ENCODE measurements at places on chromosomes 3 and 15.

GRCh38 chr15:83365370-83365938, 81.0 kb upstream of the BNC1 start:
- no peak for DNase-seq

DNA sequence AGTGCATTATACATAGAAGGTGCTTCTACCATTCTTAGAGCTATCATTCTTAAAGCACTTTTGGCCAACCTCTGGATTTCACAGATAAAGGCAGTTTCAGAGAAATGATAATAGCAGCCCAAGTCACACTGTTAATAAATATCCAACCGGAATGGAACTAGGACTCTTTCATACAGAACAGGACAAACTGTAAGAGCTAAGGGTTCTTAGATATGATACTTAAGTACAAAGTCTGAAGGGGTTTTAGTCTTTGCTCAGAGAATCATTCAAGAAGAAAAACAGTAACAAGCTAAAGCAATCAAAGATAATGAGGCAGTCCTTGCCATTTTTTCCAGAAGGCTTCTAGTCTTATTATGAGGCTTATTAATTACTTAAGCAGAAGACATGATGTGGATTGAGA, 239.0 kb downstream of the ERC2 start:
- no peak for DNase-seq

GRCh38 chr3:26932752-26933151, 310.2 kb downstream of the LRRC3B start:
- DNase-seq, result no peak

DNA sequence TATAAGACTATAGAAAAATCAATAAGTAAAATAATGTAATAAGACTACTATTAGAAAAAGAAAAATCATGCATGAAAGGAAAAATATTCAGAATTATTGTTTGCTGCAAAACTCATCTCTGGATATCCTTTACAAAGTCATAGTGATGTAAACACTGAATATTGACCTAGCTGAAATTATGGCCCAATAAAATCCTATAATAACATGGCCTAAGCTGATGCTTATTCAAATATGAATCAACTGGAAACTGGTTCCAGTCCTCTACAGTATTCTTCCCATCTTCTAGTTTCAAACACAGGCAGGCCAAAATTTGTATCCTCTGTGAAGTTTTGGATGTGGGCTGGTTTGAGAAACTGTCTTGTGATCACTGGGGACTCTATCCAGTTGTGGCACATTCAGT, 134.5 kb downstream of the CNTN3 start:
- DNase-seq, result no peak

DNA sequence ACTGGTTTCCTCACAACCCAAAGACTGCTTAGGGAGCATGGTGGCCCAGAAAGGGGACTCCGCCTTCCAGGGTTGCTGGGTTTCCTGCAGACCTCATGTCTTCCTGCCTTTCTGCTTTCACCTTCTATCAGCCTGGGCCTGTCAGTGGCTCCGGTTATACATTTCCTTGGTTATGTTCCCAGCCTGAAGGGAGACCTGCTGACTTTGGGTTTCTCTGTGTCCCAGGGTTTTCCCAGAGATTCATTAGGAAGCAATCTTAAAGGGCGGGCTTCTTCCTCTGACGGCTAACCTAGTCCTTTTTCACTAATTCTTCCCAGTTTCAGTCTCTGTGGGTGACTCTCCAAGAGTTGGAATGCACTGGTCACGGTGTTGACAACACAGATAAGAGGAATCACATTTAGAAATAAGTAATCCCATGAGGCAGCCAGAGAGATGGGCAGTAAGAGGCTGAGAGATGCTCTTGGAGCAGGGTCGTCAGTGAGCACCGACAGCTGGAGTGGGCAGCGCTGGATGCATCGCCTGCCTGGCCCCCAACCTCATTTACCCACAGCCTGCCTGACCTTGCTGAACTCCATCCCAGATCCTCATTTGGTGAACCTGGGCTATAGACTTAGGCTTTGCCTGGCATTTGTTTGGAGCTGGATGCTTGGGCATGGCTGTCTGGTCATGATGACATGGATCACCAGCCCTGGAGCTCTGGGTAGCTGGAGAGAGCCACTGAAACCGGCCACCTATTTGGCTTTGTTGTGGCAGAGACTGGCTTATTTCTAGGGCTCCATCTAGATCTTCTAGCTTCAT, 10.0 kb upstream of the EHD4 start:
- no peak for DNase-seq

GRCh38 chr15:69444686-69445085, 7.9 kb upstream of the RPLP1 start:
- no peak for DNase-seq

GRCh38 chr15:101500865-101501551, 11.5 kb upstream of the PCSK6 start:
- DNase-seq, result no peak

DNA sequence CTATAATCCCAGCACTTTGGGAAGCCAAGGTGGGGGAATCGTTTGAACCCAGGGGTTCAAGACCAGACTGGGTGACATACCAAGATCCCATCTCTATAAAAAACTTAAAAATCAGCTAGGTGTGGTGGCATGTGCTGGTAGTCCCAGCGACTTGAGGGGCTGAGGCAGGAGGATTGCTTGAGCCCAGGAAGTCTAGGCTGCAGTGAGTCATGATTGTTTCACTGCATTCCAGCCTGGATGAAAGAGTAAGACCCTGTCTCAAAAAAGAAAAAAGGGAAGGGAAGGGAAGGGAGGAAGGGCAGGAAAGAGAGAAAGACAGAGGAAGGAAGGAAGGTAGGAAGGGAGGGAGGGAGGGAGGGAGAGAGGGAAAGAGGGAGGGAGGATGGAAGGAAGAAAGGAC, 133.7 kb upstream of the LRRN1 start:
- no peak for DNase-seq

- DNase-seq, result no peak
Measured at GRCh38 chr15:87826119-87826747, 430.3 kb downstream of the NTRK3 start.

DNA sequence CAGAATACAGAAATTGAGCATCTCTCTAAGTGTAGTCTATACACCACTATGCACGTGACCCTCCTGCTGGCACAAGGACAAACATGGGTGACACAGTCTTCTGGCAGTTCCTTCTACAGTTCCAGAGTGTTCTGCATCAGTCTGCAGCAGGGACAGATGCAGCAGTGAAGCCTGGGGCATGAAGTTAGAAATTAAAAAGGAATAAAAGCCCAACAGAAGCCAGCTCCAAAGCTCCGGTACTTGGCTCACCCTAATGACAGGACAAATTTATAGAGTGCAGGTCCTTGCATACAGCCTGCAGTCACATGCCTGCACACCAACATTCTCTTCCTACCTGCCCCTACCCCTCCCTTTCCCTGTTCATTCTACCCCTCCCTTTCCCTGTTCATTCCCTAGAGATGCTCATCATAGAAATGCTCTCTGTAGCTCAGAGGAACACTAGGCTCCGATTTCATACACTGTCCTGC, 15.0 kb downstream of the UACA start:
- DNase-seq, result no peak

- DNase-seq, result no peak
Measured at GRCh38 chr3:138148503-138148902, 16.3 kb upstream of the A4GNT start.

GRCh38 chr15:76968306-76968705, 26.6 kb upstream of the PSTPIP1 start:
- DNase-seq, result no peak

- DNase-seq, result no peak
Measured at GRCh38 chr15:42066764-42067415, 27.5 kb downstream of the PLA2G4D start.

DNA sequence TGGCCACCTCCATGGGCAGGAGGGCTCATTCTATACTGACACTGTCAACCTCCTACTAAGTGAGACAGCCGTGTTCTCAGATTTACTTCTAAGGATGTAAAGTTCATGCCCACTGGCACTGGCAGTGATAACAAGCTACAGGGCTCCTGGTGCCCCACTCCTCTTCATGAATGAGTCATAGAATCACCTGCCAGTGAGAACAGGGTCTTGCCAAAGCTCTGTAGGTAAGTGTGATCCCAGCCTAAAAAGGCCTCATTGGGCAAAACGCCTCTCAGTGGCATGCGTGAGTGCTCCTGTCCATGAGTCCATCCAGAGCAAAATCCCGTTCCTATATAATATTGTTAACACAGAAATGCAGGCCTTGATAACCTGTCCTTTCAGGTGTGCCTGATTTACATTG, 17.4 kb downstream of the PXYLP1 start:
- DNase-seq, result no peak

- DNase-seq, result no peak
Measured at GRCh38 chr3:175391601-175392000, 532.5 kb downstream of the NAALADL2 start.

DNA sequence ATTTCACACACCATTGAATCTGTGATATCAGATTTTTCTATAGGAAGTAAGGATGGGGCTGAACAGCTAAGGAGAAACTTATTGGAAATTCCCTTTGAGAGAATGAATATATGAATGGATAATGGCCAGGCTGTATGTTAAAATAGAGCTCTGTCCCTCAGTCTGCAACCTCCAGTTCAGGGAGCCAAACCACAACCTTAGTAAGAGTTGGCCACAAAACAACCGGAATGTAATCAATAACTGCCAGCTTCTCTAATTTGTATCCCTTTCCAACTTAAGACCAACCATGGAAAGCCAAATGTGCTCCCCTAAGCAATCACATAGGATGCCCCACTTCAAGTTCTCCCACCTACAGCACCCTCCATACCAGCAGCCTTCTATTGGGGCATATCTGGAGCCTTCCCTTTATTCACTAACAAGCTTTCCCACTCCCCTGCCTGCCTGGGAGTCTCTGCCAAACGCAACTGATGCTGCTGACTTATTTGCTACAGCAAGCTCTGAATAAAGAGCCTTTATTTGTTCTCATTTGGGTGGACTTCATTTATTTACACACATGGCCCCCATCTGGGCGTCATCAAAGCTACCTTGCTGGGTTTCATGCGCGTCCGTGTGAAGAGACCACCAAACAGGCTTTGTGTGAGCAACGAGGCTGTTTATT, 75.4 kb upstream of the LARS2 start:
- no peak for DNase-seq

GRCh38 chr15:41039121-41039520, 77.0 kb downstream of the INO80 start:
- no peak for DNase-seq

- DNase-seq, result no peak
Measured at GRCh38 chr3:126127452-126127851, 43.5 kb upstream of the SLC41A3 start.

DNA sequence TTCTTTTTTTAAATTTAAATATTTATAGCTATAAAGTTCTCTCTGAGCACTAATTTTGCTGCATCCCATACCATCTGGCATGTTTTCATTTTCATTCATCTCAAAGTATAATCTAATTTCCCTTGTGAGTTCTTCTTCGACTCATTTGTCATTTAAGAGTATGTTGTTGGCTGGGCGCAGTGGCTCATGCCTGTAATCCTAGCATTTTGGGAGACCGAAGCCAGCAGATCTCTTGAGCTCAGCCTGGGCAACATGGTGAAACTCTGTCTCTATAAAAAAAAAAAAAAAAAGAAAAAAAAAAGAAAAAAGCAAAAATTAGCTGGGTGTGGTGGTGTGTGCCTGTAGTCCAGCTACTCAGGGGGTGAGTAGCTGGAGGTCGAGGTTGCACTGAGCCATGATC, 34.8 kb downstream of the MAP1A start:
- no peak for DNase-seq

GRCh38 chr3:54940971-54941370, 13.1 kb upstream of the LRTM1 start:
- no peak for DNase-seq

DNA sequence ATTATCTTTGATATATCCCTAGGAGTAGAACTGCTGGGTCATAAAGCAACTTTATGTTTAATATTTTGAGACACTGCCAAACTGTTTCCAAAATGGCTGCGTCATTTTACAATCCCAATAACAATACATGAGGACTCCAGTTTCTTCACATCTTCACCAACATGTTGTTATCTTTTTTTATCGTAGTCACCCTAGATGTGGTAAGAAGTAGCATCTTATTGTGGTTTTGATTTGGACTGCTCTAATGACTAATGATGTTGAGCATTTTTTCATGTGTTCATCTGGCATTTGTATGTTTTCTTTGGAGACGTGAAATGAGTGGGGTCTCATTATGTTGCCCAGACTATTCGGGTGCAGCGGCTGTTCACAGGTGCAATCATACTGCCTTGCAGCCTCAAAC, 83.8 kb downstream of the MAP4 start:
- no peak for DNase-seq

- no peak for DNase-seq
Measured at GRCh38 chr3:187519428-187519890, 150.7 kb downstream of the SST start.

- no peak for DNase-seq
Measured at GRCh38 chr3:134797057-134797740, 2.1 kb downstream of the EPHB1 start.

DNA sequence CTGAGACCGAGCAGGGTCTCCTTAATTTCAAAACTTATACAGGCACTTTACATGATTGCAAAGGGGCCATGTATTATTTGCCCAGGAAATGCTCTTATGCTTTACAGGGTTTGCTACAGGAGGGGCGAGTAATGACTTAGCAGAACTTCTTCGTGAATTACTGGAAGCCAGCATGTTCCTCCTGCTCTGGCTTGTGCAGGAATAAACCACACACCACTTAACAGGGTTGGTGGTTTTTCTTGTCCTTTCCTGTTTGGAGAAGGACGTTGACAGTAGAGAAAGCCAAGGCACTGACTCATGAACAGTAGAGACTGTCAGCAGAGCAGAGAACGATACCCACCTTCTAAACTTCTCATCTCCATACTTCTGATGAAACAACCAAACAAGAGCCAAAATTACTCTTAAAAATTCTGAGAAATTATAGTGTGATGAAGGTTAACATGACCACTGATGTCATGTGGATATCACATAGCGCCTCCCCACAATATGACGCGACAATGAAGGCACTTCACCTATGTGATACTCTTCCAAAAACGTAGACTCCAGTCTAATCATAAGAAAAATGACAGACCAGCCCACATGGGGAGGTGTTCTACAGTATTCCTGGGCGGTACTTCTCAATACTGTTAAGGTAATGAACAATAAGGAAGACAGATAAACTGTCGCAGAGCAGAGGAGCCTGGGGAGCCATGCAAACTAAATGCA, 24.7 kb upstream of the MCTP2 start:
- no peak for DNase-seq

DNA sequence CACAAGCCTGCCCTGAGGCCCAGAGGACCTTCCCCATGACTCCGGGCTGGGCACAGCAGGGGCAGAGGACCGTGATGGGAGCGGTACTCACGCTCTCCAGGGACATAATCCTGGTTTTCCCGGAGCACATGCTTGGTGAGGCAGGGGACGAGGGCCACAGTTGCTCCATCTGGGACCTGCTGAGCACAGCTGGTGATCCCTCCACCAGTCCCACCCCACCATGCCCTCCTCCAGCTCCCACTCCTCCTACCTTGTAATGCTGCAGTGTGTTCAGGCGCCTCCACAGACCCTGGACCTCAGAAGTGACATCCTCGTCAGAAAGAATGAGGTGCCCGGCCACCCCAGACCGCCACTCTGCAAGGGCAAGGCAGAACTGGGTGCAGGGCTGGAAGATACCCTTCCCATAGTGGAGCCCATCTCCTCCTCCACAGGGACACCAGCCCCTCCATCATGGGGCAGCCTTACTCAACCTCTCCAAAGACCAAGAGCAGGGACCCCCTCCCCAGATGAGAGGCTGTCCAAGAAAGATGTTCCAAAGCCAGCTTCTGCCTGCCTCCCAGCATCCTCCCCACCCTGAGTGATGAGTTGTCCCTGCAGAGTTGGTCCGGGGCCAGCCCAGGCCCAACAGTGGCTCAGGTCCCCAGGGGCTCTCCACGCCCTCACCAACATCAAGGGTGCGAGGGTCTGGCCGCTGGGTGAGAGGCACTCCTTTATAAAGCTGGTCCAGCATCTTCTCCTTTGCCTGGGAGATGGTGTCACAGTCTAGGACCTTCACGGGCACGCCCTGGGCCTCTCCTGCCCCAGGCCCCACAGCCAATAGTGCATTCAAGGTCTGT, 19.5 kb downstream of the PLXNB1 start:
- DNase-seq, result no peak
